ENCODE measurements at places on chromosomes 2 and 18.

DNA sequence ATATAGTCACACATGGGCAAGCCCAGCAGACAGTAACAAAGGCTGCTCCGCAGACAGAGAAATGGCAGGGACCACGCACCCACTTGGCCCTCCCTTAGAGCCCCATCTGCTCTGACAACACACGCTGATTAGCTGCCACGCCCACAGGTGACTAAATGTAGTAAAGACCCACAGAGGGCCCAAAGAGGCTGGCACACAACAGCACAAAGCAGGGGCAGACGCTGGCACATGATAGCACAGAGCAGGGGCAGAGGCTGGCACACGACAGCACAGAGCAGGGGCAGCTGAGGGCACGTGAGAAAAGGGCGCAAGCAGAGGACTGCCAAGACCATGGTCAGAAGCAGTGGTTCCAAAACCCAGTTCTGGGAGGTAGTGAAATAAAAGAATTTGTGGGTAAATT is 10.6 kb downstream of the AFG3L2 start:
- DNase-seq: no peak

DNA sequence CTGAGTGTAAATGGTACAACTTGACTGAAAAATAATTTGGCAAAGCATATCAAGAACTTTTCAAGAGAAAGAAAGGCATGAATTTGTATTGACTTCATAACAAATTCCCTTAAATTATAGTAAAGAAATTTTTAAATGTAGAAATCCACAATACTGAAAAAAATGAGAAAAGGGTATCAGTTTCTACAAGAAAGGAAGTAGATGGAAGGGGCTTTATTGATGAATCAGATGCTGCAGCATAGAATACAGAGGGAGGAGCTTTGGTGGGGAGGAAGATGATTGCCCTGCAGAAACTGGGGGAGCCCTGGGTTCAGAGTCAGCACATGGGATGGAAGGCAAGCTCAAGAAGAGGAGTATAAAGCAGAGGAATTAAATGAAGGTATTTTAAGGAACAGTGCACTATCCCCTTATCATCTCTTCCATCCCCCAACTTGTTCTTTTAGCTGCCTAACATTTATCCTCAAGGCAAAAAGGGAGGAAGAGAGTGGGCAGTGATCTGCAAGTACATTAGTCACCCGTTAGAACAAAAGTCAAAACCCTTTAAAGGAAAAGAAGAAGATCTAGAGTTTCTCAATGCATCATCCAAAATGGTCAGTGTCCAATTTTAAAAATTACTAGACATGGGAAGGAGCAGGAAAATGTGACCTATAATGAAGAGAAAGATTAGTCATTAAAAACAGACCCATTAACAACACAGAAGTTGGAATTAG is 77.7 kb downstream of the KCTD18 start:
- DNase-seq: peak; percentile 36

- DNase-seq: peak; percentile 71
Measured at GRCh38 chr2:43877782-43878464, 39.2 kb downstream of the ABCG8 start.

DNA sequence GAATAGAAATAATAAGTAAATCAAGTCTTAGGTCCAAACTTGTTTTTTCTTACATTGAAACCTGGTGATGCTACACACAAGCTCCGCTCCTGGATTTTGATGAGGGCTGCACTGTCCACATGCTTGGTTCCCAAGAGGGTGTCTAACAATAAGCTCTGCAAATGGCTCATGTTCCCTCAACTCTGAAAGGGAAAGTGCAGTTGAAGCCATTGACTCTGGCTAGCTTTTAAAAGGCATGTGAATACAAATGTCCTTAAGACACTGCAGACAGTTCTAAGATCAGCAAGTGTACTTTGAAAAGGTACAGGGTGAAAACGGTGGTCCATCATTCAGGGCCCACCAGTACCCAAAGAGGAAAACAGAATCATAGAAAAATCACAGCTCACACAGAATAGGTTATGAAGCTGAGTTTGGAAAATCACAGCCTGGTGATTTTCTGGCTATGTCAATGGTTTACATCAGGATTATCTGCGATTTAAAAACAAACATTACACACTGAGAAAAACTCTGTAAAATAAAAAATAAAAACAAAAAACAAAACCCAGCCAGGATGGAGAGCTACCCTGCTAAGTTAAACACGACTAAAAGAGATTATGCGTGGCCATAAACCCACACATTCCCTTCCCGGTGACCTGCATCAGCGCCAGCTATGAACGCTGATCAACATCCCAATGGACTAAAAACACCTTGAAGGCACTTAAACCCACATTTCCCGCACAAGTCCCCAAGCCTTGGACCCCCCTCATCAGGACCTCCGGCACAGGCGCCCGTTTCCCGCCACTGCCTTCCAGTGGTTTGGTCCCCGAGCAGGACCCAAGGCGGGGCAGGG is 554 bp downstream of the PFN4 start:
- DNase-seq: no peak

- no peak for DNase-seq
Measured at GRCh38 chr2:105186967-105187498, 54.5 kb upstream of the GPR45 start.

DNA sequence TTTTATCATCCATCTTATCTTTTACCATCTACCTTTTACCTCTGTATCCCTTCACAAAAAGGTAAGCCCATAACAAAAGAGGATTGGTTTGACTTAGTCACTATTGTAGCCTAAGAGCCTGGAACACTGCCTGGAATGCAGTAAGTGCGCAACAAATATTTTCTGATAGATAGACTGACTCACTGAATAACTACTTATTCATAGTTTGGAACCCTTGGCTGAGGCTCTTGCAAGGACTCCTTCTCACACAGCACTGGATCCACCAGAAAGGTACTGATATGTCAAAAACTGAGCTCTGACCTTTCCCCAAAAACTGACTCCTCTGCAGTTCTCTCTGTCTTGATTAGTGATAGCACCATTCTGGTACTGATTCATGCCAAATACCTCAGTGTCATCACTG is 426.7 kb downstream of the SETBP1 start:
- peak; percentile 73 for DNase-seq

DNA sequence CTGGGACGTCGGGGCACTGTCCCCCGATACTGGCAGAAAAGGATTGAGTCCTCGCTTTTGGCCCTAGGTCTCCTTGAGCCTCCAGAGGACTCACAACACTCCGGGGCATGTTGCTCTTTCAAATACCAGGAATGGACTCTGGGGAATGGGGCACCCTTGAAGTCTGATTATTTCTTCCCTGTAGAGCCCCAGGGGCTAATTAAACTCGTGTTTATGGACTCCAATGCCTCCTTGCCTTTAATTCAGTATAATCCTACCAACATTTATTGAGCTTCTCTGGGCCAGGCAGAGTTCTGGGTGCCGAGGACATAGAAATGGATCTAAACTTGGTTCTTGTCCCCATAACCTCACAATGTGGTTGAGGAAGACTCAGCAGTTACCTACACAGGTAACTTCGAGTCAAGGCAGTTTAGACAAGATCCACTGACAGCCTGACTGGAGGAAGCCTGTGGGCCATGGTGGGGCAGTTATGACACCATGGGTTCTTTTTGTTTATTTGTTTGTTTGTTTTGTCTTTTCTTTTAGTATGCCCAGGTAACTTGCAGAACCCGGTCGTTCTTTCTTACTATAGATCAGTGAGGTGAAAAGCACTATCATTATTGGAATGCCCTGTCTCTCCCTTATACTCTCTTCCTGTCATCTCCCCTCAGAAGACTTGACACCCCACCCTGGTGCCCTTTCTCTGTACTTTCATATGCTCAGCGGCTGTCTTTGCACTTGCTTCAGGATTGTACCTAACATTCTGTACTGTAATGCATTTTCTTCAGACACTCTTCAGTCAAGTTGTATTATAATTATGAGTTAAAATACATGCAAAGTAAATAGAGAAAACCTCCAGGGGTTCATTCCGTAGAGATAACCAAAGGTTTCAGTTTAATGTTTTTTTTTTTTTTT is 3.2 kb downstream of the CFLAR start:
- DNase-seq: peak; percentile 65

- DNase-seq: no peak
Measured at GRCh38 chr2:177320596-177320995, 56.1 kb upstream of the NFE2L2 start.

- no peak for DNase-seq
Measured at GRCh38 chr18:48140731-48141130, 210.3 kb upstream of the SMAD2 start.

GRCh38 chr2:162967811-162968210 is 129.2 kb upstream of the KCNH7 start:
- DNase-seq: no peak

DNA sequence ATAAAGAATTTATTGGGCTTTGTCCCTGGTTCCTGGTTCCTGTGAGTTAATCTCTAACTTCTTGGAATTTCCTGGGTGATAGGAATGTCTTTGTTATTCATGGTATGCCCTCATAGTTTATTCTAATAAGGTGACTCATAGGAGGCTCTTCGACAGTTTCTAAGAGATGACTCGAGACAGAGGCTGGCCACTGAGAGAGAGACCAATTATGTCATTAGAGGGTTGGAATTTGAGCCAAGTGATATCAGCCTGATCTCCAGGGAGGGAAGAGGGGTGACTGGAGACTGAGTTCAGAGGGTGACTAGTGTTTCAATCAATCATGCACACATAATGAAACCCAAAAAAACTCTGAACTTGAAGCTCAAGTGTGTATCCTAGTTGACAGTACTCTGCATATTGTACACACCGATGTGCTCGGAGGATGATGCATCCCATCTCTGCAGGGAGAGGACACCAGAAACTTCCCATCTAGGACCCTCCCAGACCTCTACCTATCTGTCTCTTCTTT is 185.7 kb downstream of the MTCL1 start:
- DNase-seq: peak; percentile 94

GRCh38 chr18:7980136-7980535 is 413.0 kb downstream of the PTPRM start:
- no peak for DNase-seq

DNA sequence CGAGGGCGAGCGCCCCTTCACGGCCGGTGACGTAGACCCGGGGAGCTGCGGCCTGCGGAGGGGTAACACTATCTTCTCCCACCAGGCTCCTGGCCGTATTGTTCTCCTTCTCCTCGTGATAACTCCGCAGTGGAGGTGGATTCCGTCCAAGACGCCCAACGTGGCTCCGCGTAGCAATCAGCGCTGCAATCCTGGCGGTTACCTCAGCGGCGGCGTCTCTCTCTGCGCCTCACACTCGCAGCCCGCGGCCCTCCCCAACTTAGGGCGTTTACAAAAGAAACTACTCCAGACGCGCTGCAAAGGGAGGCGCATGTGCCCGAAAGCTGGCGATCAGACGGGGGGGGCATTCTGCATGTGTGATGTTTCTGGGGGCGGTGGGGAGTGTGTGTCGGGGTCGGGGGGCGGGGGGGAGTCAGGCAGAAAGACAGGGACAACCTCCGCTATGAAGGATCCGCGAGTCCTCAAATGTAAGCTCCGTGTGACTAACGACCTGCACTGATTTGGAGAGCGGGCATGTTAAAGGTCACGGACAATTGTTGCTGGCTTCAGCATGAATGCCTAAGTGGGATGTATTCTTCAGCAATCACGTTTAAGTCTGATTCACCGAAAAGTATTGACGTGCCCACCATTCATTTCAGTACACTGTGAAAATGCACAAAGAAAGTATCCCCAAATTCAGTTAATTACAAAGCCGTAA is 1.3 kb upstream of the ZNF516 start:
- DNase-seq: peak; percentile 81

DNA sequence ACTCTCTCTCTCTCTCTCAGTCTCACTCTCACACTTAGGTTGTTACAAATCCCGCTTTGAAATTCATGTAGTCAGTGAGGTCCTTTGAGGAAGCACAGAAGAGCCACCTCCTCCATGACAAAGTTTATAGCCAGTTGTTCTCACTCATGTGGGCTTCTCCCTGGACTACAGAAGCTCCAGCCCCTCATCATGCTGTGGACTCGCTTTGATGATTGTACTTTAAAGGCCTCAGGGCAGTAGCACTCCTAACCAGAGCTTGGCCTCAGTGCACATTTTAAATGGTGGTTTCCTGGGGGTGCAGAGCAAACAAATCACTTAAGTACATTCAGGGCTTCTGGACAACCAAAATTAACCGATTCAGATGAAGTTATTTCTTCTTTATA is 115.7 kb downstream of the MTCL1 start:
- DNase-seq: no peak

DNA sequence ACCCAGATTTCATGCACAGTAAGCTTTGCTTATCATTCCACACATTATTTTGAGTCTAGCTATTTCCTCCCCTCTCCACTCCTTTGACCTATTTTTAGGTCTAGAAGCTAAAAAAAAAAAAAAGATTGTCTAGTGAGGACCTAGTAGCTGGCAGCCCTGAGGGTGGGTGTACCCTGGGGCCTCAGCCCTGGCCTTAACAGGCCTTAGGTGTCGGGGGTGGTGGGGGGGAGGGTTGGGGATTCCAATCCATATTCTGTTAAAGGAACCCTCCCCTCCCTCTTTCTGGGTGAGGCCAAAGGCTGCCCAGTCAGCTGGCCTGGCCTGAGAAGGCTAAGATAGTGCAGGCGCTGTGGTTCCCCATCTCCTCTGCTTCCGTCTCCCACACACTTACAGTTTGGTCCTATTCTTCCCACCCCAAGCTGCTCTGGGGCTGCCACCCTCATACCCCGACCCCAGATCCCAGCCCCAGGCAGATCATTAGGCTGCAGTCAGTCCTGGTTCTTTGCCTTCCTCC is 65.5 kb upstream of the HK2 start:
- DNase-seq: peak; percentile 74

- DNase-seq: peak; percentile 50
Measured at GRCh38 chr2:174683392-174683759, 80.9 kb downstream of the CHRNA1 start.
